Ovary (tissue), 10 donors: ENCODE measurements at places on chromosomes 12 and 14. TPM values are rescaled to one million over a fixed set of nuclear protein-coding genes. Genes with fewer than 3 reads are reported as not detected.

POMT2 gene
- total RNA-seq, result 16.1 TPM

LRRC43 gene
- total RNA-seq, result 12.9 TPM

TIMELESS gene
- total RNA-seq, result 2.1 TPM

PPP4R4 gene
- 20.3 TPM for total RNA-seq

SLCO1A2 gene
- total RNA-seq, result 0.33 TPM

DCN gene
- total RNA-seq, result 2,614 TPM

MEG3 gene
- total RNA-seq, result 186 TPM
